ENCODE measurements at places on chromosomes 1 and 21.

DNA sequence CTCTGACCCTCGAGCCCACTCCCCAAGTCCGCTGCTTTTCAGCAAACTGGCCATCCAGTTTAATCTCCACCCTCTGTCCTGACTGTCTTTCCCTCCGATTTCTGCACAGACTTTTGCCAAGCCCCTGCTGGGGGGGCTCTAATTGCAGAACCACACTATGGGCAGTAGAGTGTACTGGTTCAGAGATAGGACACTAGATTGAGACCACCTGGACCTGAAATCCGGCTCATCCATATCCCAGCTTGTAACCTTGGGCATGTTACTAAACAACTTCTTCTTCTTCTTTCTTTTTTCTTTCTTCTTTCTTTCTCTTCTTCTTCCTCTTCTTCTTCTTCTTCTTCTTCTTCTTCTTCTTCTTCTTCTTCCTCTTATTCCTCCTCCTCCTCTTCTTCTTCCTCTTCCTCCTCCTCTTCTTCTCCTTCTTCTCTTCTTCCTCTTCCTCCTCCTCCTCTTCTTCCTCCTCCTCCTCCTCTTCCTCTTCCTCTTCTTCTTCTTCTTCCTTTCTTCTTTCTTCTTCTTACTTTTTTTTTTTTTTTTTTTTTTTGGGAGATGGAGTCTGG is 7.7 kb downstream of the LRRC71 start:
- DNase-seq: no peak

- DNase-seq: no peak
Measured at GRCh38 chr21:34942911-34943310, 106.2 kb downstream of the RUNX1 start.

GRCh38 chr1:97254731-97255463 is 533.3 kb downstream of the PTBP2 start:
- no peak for DNase-seq

DNA sequence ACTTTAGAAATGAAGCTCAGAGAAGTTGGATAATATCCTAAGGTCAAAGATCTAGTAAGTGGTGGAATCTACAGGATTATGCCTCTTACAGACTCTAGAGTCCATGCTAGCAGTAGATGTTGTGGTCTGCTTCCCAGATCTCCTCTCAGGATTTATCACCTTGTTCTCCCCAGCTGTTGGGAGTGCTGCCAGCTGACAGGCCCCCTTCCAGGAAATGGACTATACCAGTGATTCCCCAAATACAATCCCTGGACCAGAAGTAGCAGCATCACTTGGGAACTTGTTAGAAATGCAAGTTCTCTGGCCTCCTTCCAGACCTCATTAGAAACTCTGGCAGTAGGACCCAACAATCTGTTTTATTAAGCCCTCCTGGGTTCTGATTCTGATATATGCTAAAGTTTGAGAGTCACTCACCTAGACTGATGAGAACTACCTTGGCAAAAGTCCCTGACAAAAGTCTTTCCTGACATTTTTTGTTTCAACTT is 24.5 kb upstream of the NTNG1 start:
- DNase-seq: no peak

DNA sequence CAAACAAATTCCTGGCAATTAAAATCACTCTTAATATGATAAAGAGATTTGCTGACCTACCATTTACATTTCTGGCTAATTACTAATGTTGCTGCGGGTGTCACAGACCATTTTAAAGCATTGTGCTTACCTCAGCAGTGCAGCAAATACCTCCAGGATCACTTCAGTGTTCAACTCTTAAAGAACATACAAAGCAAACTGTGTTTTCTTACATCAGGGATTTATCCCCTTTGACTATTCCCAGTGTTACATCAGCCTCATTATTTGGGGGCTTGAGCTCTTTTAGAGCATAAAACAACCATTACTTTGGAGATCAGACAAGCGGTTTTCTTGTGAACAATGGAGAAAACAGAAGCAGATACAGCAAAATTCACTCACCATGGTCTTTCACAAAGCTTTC is 185.4 kb downstream of the LYPLAL1 start:
- peak; percentile 34 for DNase-seq

DNA sequence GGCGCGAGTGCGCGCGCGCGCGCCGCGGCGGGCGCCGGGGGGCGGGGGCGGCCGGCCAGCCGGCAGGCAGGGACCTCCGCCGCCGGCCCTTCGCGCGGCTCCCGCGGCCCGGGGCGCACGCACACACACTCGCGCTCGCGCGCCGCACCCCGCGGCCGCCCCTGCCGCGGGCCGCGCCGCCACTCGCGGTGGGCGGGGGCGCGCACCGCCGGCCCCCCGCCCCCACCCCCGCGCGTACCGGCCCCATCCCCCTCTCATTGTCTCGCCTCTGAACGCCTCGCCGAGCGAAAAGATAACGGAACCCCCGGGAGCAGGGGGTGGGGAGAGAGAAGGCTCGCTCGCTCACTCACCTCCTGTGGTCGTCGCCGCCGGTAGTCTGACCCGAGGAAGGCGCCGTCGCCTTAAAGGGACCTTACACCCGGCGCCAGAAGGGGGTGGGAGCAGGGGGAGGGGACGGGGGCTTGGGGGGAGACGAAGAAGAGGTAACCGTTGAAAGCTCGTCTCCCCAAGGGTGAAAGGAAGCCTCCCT is 428 bp downstream of the POGZ start:
- DNase-seq: peak; percentile 58

DNA sequence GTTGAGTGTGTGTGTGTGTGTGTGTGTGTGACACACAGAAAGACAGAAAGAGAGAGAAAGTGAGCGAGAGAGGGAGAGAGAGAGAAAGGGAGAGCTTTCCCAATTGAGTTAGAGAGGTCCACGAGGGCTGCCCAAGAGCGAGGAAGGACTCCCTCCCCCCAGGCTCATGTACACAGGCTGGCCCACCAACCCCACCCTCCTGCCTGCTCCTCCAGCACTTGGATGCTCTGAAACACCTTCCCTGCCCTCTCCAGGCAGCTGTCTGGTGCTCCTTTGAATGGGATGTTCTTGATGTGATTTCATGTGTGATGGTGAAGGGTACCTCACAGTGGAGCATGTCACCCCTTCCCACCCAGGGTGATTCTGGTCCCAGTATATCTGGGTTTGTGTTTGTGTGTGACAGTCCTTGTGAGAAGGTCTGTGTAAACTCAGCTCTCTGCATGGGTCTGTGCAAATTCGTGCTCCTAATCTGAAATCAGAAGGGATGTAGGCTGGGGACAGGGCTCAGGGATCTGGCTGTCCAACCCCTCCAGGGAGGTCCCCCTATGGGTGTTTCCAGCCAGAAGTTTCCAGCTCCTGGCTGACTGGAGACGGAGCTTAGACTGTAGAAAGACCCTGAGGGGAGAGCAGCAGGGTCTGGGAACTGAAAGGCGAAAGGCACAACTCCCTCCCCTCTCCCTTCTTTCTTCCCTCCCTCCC is 6.8 kb upstream of the PEAR1 start:
- DNase-seq: no peak

GRCh38 chr1:163295949-163296348 is 25.8 kb upstream of the NUF2 start:
- no peak for DNase-seq

- DNase-seq: no peak
Measured at GRCh38 chr1:155133799-155134281, 1.8 kb upstream of the SLC50A1 start.

DNA sequence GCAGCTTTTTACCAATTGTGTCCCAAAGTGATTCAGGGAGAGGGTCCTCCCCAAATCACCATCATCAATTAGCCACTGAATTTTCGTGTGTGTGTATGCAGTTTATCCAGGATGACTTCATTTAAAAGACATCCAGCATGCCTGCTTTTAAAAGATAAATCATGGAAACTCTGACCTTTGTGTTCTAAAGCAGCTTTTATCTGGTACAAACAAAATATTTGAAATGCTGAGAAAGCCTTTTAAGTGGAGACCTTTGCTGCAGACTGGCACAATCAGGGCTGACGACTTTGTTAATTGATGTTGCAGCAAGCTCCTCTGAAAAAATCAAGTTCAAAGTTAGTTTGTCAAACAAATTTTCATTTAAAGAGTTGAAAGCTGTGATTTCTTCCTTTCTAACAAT is 104.7 kb downstream of the PCP4 start:
- DNase-seq: no peak

GRCh38 chr1:172425339-172425738 is 4.9 kb downstream of the C1orf105 start:
- DNase-seq: no peak

- no peak for DNase-seq
Measured at GRCh38 chr1:64173336-64173940, 30.0 kb upstream of the UBE2U start.

GRCh38 chr1:116940814-116941599 is 31.3 kb downstream of the PTGFRN start:
- peak; percentile 38 for DNase-seq

DNA sequence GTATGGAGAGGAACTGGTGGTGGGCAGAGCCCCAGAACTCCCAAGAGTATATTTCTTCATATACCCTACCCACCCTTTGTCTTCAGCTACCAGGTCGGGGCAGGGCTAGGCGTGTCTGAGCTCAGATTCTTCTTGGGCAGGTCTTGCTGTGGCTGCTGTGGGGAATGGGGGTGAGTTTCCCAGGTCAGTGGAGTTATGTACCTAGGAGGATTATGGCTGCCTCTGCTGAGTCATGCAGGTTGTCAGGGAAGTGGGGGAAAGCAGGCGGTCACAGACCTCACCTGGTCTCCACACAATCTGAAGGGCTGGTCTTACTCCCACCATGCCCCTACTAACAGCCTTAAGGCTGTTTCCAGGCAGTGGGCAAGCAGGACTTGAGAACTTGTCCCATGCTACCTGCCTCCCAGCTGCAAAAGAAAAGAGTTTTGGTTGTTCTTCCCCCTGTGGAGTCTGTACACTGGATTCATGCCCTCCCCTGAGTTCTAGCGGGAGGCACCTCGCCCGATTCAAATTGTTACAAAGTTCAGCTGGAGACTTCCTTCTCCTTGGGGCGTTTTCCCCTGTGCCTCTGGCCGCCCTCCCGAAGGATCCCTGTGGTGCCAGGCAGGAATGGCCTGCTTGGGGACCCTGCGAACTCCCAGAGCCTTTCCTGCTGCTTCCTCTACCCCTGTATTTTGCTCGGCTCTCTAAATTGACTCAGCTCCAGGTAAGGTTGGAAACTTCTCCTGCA is 58.6 kb downstream of the NPHS2 start:
- DNase-seq: no peak

- no peak for DNase-seq
Measured at GRCh38 chr1:81597720-81598426, 202.9 kb upstream of the ADGRL2 start.

DNA sequence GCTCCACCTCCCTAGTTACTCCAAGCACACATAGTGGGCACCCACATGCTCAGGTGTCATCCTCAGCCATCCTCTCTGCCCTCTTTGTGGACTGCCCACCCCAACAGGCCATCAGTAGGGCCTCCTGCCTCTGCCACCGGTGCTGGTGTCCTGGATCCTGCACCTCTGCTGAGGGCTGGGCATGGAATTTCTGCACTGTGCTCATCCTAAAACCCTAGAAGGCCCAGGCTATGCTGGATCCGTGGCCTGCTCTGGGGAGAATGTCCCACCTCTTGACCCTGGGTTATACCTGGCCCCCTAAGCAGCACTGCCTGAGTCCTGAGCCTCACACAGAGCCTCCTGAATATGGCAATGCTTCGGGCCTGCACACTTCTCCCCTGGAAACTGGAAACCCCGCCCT is 318.3 kb downstream of the MATN1 start:
- DNase-seq: no peak

DNA sequence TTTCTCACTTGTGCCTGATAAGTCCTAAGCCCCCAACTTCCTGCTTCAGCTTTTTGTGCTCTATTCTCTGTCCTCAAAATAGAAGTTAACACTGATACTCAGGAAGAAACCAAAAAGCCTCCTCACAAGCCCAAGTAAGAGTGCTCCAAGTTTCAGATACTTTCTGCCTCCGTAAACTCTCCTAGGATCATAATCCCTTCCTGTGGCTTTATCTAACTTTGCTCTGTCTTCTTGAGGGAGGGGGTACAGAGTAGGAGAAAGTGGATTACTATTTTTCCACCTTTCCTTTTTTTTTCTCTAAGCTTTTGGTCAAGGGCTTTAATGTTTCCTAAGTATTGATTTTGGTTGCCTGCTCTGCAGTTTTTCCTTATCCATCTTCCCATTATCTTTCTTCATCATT is 54.6 kb downstream of the DPH5 start:
- DNase-seq: no peak

DNA sequence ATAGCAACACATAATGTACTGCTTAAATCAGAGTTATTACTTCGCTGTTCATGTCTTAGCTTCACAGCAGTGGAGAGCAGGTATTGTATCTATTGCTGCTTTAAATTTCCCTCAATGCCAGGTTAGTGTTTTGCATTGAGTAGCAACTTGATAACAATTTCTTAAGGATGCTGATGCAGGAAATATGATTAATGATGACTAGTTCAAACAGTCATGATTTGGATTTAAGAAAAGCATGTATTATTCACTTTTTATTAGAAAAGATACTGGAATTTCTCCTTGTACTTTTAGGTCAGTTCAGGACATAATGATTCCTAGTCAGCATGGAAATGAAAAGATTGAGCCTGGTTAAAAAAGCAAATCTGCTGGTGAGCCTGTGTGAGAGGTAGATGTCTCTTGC is 67.2 kb upstream of the ARHGAP29 start:
- DNase-seq: no peak

DNA sequence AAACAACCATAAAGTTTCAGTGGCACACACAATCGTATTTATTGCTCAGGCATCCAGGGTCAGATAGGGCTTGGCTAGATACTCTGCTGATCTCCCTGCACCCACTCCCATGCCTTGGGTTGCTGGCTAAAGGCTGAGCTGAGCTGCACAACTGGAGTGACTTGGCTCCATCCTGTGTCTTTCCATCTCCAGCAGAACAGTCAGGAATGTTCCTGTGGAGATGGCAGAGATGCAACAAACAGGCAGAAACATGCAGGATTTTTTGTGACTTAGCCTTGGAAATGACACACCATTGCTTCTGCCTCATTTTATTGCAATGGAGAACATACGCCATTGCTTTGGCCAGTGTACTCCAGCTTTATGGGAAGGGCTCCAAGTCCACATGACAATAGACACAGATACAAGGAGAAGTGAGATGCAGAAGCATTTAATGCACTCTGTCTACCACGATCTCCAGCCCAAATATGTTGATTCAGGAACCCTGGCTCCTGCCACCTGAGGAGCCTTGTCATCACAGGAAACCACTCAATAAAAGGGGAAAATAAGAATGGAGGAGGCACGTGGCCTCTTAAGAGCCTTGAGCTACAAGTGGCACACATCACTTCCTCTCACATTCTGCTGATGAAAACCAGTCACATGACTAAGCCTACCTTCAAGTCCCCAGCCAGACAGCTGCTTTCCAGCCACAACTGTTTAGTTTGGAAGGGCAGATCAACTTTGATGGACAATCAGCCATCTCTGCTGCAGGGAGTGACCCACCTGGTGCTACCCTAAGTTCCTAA is 10.1 kb upstream of the GUCA2B start:
- peak; percentile 44 for DNase-seq

DNA sequence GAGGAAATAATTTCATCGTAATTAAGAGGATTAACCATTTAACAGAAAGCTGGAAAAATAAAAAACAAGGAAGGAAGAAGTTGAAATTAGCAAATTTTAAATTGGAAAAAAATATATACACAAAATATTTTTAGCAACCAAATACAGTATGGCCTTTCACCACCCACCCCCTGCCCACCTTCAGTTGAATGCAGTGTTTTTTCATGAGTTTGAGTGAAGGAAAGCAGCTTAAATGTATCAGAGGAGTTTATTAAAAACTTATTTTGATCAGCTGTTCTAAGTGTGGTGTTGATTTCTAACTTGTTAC is 249.2 kb downstream of the DNM3 start:
- no peak for DNase-seq
